ENCODE measurements at places on chromosomes 2 and 18.

DNA sequence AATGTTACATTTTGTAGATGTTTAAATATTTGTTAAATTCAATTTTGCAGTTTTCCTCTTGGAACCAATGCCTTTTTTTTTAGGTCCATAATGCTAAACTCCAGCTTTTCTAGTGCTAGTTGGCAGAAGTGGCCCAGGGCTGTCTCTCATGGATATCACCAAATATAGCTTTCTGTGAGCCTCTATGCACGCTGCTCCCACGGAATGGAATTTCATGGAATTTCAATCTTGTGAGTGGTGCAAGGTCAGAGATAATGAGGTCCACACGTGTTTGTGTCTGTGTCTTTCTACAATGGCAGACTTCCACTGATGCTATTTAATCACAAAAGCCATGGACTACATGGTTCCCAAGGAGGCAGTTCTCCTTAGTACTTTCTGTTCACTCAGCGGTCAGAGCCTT lies 191.5 kb upstream of the PARD3B start:
- DNase-seq: no peak

GRCh38 chr2:136118819-136119716 lies 1.1 kb upstream of the CXCR4 start:
- peak; percentile 89 for DNase-seq

- peak; percentile 9 for DNase-seq
These were observed 30.5 kb downstream of the GPC1 start for GRCh38 chr2:240465765-240466578.

- DNase-seq: no peak
These were observed 968.5 kb downstream of the BCL11A start for GRCh38 chr2:59584958-59585357.

GRCh38 chr2:85978883-85979780 lies 90.3 kb upstream of the ST3GAL5 start:
- DNase-seq: no peak

DNA sequence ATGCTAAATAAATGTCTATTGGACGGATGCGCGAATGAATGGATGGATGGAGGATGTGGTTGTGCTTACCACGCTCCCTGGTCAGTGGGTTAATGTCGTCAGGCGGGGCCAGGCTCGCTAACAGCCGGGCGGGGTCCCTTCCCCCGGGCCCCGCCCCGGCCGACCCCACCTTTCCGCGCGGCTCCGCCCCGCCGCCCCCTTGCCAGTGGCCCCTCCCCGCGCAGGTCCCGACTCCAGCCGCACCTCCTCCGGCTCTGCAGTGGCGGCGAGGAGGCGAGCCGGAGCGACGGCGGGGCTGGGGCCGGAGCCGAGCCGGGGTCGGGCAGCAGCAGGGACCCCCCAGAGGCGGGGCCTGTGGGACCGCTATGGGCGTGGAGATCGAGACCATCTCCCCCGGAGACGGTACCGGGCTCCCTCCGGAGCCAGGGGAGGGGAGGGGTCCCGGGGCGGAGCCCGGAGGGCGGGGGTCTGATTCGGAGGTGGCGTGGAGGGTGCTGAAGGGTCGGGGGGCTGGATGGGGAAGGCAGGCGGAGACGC lies at the start of gene FKBP1B:
FKBP1B (plus strand) TSS at position 257 of the 537 bp plus-strand sequence; CDS start at position 366, 109 bp downstream.
- peak; percentile 25 for DNase-seq

- no peak for DNase-seq
These were observed 201.0 kb upstream of the RBMS1 start for GRCh38 chr2:160694631-160695030.

- DNase-seq: no peak
These were observed 22.6 kb downstream of the ITM2C start for GRCh38 chr2:230887342-230887741.

DNA sequence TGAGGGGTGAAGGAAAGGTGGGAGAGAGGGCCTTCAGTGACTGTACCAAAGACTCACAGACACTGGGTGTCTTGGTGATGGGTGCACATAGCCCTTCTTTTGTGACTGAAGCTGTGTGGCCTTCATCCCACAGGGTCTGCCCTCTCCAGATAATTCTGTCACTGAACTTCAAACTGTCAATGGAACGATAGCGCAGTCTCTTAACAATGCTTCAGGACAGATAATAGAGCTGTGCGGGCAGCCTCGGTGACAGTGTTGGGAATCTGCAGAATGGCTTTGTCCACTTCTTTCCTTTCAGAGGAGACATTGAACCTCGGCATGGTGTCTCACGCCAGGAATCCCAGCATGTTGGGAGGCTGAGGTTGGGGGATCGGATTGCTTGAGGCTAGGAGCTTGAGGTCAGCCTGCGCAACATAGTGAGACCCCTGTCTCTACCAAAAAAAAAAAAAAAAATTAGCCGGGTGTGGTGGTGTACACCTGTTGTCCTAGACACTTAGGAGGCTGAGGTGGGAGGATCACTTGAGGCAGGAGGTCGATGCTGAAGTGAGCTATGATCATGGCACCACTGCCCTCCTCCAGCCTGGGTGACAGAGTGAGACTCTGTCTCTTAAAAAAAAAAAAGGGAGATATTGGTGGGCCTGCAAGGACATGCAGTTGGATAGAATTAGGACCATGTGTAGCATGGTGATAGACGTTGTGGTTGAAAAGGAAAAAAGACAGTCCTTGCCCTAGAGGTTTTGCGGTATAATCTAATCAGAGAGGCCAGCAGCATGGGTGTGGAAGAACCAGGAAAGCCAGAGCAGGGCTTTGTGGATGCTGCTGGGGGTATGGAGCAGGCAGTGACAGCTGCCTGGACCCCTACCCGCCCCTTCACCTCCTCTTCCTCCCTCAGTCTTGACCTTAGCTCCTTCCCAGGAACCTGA lies 91.4 kb downstream of the LDLRAD4 start:
- DNase-seq: no peak

DNA sequence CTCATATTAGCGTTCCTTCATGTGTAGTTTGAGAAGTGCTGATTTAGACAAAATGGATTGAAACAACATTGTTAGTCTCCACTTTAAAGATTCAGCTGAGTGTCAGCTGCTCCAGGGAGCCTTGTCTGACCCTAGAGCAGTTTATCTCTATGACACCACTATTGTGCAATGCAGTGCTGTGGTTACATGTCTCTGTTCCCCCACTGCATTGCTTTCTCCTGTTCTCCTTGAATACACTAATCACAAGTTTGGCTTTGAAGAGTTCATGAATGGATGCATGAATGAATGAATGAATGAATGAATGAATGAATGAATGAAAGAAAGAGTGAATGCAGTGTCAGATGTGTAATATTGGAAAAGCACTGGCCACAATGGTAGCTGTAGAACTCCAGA lies 38.3 kb downstream of the GCG start:
- no peak for DNase-seq

DNA sequence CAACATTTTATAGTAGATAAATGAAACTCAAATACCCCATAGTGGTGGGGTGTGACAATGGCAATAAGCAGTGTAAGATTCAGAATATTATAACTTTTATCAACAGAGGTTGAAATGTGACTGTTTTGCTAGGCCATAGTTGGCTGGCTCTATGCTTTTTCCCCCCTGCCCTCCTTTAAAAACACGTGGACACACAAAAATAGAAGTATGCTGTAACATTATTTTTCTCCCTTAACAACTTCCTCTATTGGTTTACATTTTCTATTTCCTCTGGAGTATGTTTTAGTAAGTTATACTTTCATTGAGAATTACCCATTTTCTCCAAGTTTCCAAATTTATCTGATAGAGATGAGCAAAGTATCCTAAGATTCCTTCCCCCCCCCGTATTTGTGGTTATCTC lies 31.1 kb downstream of the NDUFAF7 start:
- DNase-seq: no peak

DNA sequence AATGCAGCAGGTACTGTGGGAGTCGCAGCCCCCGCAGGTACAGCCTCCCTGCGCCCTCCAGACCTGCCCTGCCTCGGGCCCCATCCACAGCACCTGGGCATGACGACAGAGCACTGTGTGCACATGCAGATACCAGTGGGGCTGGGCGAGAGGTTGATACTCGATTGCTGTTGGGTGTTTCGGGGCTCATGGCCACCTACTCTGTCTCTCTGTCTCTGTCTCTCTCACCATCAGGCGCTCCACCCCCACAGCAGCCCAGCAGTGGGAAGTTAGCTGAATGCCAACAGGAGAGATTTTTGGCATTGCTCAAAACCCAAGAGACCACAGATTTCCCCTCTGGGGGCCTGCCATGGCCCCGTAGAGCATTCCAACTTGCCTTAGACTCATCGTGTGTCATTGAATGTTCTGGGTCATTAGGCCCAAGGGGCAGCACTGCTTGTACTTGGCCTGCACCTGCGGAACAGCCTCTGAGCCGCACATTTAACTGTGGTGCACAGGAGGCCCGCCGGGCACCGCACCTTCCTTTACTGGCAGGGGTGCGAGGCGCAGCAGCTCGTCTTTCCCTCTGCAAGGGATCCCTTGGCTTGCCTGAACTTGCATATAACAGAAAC lies 18.8 kb downstream of the KCNIP3 start:
- no peak for DNase-seq

- no peak for DNase-seq
These were observed 982 bp downstream of the BMP10 start for GRCh38 chr2:68870215-68870614.

DNA sequence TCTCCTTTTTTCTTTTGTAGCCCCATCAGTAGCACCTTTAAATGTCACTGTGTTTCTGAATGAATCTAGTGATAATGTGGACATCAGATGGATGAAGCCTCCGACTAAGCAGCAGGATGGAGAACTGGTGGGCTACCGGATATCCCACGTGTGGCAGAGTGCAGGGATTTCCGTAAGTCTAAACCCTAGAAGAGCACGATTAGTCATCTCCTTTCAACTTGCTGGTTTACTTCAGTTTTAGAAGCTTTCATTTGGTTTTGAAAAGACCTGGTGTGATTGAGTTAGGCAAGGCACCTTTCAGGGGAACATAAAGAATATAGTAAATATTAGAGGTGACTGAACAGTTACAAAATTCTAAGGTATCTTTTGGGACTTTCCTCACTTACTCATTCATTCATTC lies 72.2 kb upstream of the TMEM87B start:
- DNase-seq: no peak

- no peak for DNase-seq
These were observed 48.6 kb downstream of the CYB5A start for GRCh38 chr18:74243127-74243526.

- no peak for DNase-seq
These were observed 115.9 kb upstream of the EPAS1 start for GRCh38 chr2:46181306-46181705.

- DNase-seq: no peak
These were observed 16.3 kb downstream of the PCBP1 start for GRCh38 chr2:70103531-70104061.

- no peak for DNase-seq
These were observed 80.7 kb downstream of the EPAS1 start for GRCh38 chr2:46377666-46378560.

DNA sequence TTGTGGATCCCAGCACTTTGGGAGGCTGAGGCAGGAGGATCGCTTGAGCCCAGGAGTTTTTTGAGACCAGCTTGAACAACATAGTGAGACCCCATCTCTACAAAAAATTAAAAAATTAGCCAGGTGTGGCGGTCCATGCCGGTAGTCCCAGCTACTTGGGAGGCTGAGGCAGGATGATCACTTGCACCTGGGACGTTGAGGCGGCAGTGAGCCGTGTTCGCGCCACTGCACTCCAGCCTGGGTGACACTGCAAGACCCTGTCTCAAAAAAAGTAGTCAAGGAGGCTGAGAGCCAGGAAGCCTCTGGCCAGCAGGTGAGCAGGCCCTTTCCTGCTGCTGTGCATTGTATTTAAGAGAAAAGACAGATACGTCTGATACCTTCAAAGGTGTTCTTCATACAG lies 11.1 kb upstream of the PROC start:
- DNase-seq: no peak

DNA sequence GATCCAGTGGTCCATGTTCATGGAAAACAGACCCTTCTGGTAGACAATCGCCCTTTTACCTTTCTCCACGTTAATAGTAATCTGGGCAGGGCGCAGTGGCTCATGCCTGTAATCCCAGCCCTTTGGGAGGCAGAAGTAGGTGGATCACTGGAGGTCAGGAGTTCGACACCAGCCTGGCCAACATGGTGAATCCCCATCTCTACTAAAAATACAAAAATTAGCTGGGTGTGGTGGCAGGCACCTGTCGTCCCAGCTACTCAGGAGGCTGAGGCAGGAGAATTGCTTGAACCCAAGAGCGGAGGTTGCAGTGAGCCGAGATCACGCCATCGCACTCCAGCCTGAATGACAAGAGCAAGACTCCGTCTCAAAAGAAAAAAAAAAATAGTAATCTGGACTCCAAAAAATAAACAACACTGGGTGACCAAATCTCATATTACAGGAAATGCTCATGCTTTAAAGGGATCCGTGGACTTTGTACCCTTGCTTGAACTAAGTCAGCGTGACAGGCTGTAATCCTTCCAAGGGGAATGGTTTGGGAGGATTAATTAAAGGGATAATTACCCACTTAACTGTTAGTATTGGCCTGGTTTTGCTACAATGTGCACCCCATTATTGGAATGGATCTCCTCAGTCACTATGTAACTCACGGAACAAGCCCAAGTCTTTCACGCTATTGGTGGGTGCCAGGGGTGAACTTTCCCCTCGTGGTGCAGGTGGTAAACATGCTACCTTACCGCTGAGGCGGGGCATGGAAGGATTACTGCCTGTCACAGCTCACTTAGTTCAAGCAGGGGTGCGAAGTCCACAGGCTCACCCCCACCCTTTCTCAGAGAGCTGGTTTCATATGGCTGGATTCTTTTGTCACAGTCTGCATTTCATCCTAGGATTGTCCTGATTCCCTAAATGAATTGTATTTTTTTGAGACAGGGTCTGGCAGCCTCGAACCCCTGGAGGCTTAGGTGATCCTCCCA lies 36.7 kb downstream of the PROC start:
- no peak for DNase-seq

- no peak for DNase-seq
These were observed 16.8 kb downstream of the ST8SIA5 start for GRCh38 chr18:46740046-46740445.

DNA sequence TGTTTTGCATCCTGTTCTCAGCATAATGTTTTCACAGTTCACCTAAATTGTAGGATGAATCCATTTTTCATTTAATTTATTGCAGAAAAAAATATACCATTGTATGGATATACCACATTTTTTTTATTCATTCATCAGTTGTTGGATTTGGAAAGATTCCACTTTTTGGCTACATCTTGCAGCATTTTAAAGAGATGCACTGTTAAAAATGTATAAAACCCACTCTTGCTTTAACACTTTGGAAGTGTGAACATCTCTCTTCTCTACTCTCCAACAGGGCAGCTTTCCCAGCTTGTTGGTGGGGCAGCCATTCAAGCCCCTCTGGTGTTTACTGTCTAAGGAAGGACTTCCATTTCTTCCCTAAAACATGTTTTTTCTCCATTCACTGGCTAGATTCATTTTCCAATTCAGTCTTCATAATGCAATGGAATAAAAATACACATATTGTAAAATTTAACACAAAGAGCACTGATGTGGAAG lies 104.4 kb upstream of the CBLN2 start:
- DNase-seq: no peak

DNA sequence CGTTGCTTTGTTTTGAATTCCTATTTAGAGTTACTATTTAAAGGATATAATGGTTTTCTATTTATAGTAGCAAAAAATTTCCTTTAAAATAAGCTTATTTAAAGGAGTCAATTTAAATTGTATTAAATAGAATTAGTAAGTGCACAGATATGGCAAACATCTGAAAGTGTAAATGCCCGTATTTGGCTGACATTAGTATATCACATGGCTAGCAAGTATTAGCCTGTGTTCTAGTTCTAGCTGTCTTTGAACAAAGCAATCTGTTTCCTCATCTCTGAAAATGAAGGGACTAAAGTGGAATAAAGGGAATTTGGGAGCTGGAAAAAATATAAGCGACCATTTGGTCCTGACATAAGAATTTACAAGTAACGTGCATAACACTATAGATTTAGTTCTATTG lies 32.2 kb downstream of the PELI1 start:
- DNase-seq: no peak
